Stimulated activated CD4-positive, alpha-beta T cell treated with anti-CD3 and anti-CD28 coated beads, Interleukin-1b, Interleukin-23, amount 100 ng/mL, for 1 hour (primary cell): ENCODE measurements at places on chromosomes 6 and 20.
A peak's percentile ranks its signal among the peaks of the same experiment; 100 is the strongest.

GRCh38 chr20:64173116-64173515 is 8.9 kb downstream of the MYT1 start:
- DNase-seq = no peak

DNA sequence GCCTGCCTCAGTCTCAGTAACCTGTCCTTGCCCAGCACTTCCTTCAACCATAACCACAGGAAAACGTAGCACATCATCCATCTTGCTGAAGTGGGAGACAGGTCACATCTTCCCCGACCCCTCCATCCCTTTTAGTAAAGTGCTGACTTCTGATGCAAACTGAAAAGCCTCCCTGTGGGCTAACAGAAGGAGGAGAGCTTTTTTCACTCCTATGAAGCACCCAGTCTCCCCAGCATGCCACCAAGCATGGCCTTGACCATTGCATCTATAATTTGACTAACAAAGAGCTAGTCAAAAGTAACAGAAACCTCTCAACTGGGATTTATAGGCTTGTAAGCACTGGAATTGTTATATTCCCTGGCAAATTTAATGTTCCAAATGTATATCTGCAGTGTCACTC is 288.9 kb upstream of the IRAK1BP1 start:
- no peak for DNase-seq

- no peak for DNase-seq
These were observed 237.3 kb downstream of the BMP2 start for GRCh38 chr20:7004801-7005200.

- DNase-seq = no peak
These were observed 84.5 kb upstream of the QKI start for GRCh38 chr6:163329991-163330390.

DNA sequence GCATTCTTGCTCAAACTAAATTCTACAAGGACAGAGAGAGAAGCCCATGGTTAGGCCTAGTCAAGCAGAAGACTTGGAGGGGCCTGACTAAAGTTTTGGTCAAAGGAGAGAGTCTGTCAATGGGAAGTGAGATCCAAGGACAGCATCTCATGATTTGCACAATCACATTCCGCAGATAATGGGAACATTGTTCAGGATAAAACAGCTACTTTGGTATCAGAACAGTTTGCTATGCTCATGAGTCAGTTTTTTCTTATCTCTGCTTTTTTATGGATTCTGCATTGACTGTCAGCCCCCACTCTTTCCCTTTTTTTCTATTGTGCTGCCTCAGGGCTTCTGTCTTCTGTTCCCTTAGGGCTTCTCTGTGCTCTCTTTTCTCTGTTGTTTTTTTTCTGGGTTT is 28.6 kb downstream of the AKAP7 start:
- no peak for DNase-seq

DNA sequence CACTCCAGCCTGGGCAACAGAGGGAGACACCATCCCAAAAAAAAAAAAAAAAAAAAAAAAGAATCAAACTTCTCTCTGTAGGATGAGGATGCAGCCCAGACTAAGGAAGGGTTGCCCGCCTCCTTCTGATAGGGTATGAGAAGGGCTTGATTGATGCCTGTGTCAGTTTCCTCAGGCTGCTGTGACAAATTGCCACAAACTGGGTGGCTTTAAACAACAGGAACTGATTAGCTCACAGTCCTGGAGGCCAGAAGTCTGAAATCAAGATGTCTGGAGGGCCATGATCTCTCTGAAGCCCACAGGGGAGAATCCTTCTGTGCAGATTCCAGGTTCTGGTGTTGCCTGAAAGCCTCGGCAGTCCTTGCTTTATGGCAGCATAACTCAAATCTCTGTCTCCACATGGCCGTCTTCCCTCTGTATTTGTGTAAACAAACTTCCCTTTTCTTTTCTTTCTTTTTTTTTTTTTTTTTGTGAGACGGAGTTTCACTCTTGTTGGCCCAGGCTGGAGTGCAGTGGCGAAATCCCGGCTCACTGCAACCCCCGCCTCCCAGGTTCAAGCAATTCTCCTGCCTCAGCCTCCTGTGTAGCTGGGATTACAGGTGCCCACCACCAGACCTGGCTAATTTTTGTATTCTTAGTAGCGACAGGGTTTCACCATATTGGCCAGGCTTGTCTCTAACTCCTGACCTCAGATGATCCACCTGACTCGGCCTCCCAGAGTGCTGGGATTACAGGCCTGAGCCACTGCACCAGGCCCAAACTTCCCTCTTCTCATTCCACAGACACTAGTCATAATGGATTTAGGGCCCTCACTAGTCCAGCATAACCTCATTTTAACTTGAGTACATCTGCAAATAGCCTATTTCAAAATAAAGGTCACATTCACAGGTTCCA is 11.2 kb upstream of the CDK19 start:
- no peak for DNase-seq

DNA sequence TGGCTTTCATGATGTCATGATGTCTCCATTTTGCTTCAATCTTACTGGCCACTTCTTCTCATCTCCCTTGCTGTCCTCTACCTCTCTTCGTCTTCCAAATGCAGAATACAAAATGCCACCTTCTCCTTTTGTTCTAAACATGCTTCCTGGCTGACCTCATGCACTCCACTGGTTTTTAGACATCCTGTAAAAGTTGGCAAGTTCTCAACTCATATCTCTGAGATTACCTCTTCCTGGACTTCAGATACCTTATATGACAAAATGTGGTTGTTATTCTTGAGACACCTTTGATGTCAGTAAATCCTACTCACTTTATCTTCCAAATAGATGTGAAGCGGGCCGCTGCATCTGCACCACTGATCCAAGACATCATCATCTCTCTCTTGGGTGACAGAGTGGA is 212.7 kb upstream of the FOXA2 start:
- DNase-seq = no peak

GRCh38 chr6:167079853-167080297 is 43.0 kb upstream of the CCR6 start:
- DNase-seq = peak; percentile 27

- no peak for DNase-seq
These were observed 264.3 kb downstream of the TFAP2C start for GRCh38 chr20:56893226-56893917.

GRCh38 chr20:1334761-1335160 is 5.8 kb upstream of the SDCBP2 start:
- no peak for DNase-seq

DNA sequence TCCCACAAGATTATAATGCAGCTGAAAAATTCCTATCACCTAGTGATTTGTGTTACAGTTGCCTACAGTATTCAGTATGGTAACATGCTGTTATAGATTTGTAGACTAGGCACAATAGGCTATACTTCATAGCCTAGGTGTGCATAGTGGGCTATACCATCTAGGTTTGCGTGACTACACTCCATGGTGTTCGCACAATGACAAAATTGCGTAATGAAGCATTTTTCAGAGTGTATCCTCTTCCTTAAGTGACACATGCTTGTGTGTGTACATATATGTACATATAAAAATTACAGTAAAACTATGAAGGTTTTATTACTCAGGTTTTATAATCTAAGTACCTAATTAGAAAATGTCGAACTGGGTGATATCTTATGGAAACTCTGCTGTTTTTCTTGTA is 133.0 kb downstream of the FARS2 start:
- DNase-seq = no peak

- no peak for DNase-seq
These were observed 192.0 kb downstream of the ALDH8A1 start for GRCh38 chr6:134757911-134758361.

GRCh38 chr6:32922083-32922482 is 18.7 kb downstream of the HLA-DMB start:
- DNase-seq = no peak

DNA sequence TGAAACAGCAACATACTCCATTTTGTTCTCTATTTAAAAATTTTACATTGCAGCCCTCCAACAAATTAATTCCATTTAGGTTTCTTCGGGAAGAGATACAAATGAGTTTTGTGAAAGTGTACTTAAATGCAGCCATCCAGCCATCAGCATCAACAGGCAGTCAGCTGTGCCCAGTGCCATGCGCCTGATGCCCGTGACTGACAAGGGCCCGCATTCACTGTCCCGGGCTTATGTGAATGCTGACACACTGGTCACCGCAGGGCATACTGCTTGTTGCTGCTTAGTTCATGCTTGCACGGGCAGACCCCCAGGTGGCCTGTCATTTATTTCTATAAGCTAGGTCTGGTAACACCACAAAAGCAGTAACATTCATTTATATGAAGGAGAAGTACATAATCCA is 224.9 kb upstream of the QKI start:
- DNase-seq = no peak

- no peak for DNase-seq
These were observed 1.8 kb downstream of the NKX2-2 start for GRCh38 chr20:21511850-21512633.

GRCh38 chr6:43243664-43244321 is 512 bp downstream of the TTBK1 start:
- no peak for DNase-seq

GRCh38 chr6:1801401-1801800 is 191.7 kb downstream of the FOXC1 start:
- no peak for DNase-seq

DNA sequence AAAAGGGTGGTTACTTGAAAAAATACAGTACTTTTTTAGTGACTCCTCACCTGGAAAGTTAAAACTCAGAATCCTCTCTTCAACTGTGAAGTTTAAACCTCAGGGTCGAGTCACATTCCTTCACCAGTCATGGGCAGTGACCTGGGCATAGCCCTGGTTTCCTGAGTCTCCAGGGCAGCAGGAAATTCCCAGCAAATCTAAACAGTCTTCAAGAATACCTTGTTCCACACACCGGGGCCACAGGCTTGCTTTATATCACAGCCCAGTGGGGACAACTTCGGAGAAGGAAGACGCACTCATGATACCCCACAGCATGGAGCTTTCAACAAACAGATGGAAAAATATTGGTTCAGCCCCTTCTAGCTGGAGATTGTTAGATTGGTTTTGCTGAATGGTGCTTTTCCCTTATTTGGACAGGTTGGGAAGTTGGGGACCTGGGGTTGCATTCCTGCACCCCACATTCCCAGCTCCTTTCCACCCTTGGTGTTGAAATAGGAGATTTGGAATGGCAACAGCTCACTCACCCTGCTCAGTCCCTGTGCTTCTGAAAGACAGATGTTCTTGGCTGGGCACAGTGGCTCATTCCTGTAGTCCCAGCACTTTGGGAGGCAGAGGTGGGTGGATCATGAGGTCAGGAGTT is 113.0 kb upstream of the TMEM170B start:
- DNase-seq = no peak

- no peak for DNase-seq
These were observed 187.8 kb upstream of the JAG1 start for GRCh38 chr20:10861619-10862018.

DNA sequence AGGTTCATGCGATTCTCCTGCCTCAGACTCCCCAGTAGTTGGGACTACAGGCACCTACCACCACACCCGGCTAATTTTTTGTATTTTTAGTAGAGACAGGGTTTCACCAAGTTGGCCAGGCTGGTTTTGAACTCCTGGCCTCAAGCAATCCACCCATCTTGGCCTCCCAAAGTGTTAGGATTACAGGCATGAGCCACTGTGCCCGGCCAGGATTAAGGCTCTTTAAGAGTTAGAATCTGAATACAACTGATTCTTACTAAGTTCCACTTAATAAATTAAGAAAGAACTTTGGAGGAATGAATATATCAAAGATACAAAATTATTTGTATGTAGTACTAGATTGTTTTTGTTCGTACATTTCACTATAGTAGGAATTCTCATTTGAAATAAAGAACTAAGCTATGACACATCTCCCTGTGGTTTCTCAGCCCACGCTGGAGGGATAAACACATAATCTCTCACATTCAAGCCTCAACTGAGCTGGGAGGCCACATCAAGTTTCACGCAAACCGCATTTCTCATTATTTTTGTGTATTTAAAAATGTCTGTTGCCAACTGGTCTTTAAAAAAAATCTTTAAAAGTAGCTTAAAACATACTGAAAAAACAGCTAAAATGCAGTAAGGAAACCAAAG is 34.2 kb downstream of the DTNBP1 start:
- DNase-seq = no peak

GRCh38 chr6:148999929-149000468 is 253.2 kb downstream of the UST start:
- no peak for DNase-seq

DNA sequence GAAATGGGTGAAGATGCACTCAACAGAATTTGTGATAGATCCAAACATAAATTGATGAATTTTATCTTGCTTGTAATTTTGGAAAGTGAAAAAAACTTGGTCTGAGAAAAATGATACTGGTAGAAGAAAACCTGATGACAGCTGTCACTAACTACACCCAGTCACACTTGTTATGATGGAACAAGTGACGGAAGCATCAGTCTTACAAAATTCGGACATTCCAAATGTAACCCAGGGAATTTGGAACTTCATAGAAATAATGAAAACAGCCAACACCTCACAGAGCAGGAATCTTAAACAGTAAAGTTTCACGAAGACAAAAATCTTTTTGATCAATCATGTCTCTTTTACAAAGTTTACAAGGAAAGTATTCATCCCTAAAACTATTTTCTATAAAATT is 123.9 kb downstream of the RIN2 start:
- no peak for DNase-seq

DNA sequence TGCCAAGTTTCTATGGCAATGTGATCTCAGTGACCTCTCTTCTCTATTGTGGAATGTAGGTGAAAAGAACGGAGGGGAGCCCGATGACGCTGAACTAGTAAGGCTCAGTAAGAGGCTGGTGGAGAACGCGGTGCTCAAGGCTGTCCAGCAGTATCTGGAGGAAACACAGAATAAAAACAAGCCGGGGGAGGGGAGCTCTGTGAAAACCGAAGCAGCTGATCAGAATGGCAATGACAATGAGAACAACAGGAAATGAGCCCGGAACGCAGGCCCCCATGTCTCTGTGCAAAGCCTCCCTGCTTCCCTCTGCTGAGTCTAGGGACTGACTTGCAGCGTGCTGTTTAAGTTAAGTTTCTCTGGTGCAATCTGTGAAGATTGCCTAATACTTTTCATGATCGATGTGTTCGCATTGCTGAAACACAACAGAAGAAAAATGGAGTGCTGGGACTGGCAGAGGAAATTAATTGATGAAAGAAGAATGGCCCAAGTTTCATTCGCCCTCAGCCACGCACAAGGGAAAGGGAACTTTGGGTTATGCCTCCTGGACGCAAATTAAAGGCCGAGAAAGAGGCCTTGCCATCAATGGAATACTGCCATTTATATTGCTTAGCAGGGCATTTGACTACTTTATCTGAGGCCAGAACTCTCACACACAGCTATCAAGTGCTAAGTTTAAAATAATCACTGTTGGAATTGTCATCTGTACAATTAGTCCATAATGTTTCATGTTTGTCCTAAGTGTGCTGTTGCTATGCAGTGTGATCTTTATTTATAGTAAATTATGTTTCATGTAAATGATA is 146.4 kb downstream of the AKAP7 start:
- DNase-seq = peak; percentile 9

GRCh38 chr20:44137266-44137801 is 49.7 kb downstream of the JPH2 start:
- DNase-seq = no peak

GRCh38 chr6:25301362-25301761 is 22.2 kb downstream of the CARMIL1 start:
- no peak for DNase-seq

GRCh38 chr6:43454290-43454695 is 1.1 kb downstream of the DLK2 start:
- peak; percentile 48 for DNase-seq
